Chondrocyte (in vitro differentiated cells): ENCODE measurements at places on chromosomes 4 and X. TPM values are rescaled to one million over a fixed set of nuclear protein-coding genes. Genes with fewer than 3 reads are reported as not detected.

Gene MMAA
- total RNA-seq: 8.3 to 12.9 TPM (median 9.1 TPM) in 3 replicates

Gene CTAG1A
- total RNA-seq: not detected in 3 replicates

Gene TCEAL1
- total RNA-seq: 26.7 to 27.7 TPM (median 27.2 TPM) in 3 replicates

Gene FMR1
- 32.9 to 34.6 TPM (median 33.7 TPM) in 3 replicates for total RNA-seq

Gene ERAS
- total RNA-seq: 0.22 TPM in 1 of 3 replicates, not detected in the others

Gene GLRA3
- total RNA-seq: not detected in 3 replicates

Gene TLR6
- 2.0 to 2.9 TPM (median 2.6 TPM) in 3 replicates for total RNA-seq

Gene BMX
- not detected in 3 replicates for total RNA-seq

Gene UGT2B10
- total RNA-seq: not detected in 3 replicates

Gene TAF7L
- 0.21 to 0.39 TPM (median 0.30 TPM) in 3 replicates for total RNA-seq

Gene OTOP1
- total RNA-seq: not detected in 3 replicates

Gene PASD1
- not detected in 3 replicates for total RNA-seq

Gene EDA
- total RNA-seq: 0.65 to 1.1 TPM (median 0.85 TPM) in 3 replicates

Gene VSIG4
- not detected in 3 replicates for total RNA-seq

Gene SSX2
- not detected in 3 replicates for total RNA-seq

Gene RNF4
- 53.6 to 56.3 TPM (median 54.0 TPM) in 3 replicates for total RNA-seq

Gene UVSSA
- total RNA-seq: 20.7 to 35.1 TPM (median 20.9 TPM) in 3 replicates

Gene PABPC1L2B
- not detected in 3 replicates for total RNA-seq

Gene MSX1
- 4.4 to 4.8 TPM (median 4.4 TPM) in 3 replicates for total RNA-seq

Gene VCX
- total RNA-seq: 0.53 TPM in 1 of 3 replicates, not detected in the others

Gene RIBC1
- 0.38 to 0.99 TPM (median 0.60 TPM) in 3 replicates for total RNA-seq

Gene ARSJ
- 38.8 to 80.9 TPM (median 77.7 TPM) in 3 replicates for total RNA-seq

Gene ADGRL3
- total RNA-seq: 10.0 to 19.6 TPM (median 11.6 TPM) in 3 replicates

Gene FRMPD4
- total RNA-seq: 0.10 to 0.22 TPM in 2 of 3 replicates, not detected in the other

Gene STATH
- not detected in 3 replicates for total RNA-seq

Gene IBSP
- total RNA-seq: 0.90 to 0.95 TPM in 2 of 3 replicates, not detected in the other

Gene DCAF8L2
- not detected in 3 replicates for total RNA-seq

Gene HPSE
- total RNA-seq: 0.31 to 0.90 TPM (median 0.38 TPM) in 3 replicates

Gene BTC
- total RNA-seq: 0.33 to 0.41 TPM (median 0.40 TPM) in 3 replicates

Gene TIGD2
- total RNA-seq: 4.3 to 5.2 TPM (median 5.1 TPM) in 3 replicates

Gene HMGB2
- total RNA-seq: 24.0 to 31.0 TPM (median 27.7 TPM) in 3 replicates

Gene DNAAF6
- total RNA-seq: not detected in 3 replicates
